ENCODE measurements at places on chromosomes 2 and 18. TPM values are rescaled to one million over a fixed set of nuclear protein-coding genes. Genes with fewer than 3 reads are reported as not detected.

Gene TMEFF2
- polyA plus RNA-seq, result 33.3 TPM

Gene SOX11
- polyA plus RNA-seq, result 20.3 TPM

Gene RMND5A
- polyA plus RNA-seq, result 40.1 TPM

Gene TUBB8B
- polyA plus RNA-seq, result 0.44 TPM

Gene SPATA3
- polyA plus RNA-seq, result not detected

Gene TMEM150A
- 9.0 TPM for polyA plus RNA-seq

Gene RFTN2
- polyA plus RNA-seq, result 16.0 TPM

Gene TGFA
- polyA plus RNA-seq, result 0.52 TPM

Gene ESPNL
- polyA plus RNA-seq, result not detected

Gene HJURP
- 31.1 TPM for polyA plus RNA-seq

Gene MRO
- 0.58 TPM for polyA plus RNA-seq

Gene MOGAT1
- not detected for polyA plus RNA-seq

Gene ALPG
- polyA plus RNA-seq, result not detected

Gene KIF1A
- 17.5 TPM for polyA plus RNA-seq

Gene HTR2B
- polyA plus RNA-seq, result not detected

Gene OLA1
- 284 TPM for polyA plus RNA-seq

Gene SLC40A1
- polyA plus RNA-seq, result 57.2 TPM

Gene ARMC9
- polyA plus RNA-seq, result 10.0 TPM

Gene RNF152
- 7.7 TPM for polyA plus RNA-seq

Gene ZNF396
- polyA plus RNA-seq, result not detected

Gene DNER
- polyA plus RNA-seq, result 2.1 TPM

Gene SNTG2
- polyA plus RNA-seq, result 0.49 TPM

Gene LRRC30
- 5.7 TPM for polyA plus RNA-seq

Gene ADGRF3
- 0.15 TPM for polyA plus RNA-seq

Gene SERPINB10
- polyA plus RNA-seq, result 0.26 TPM

Gene KANSL1L
- 19.3 TPM for polyA plus RNA-seq

Gene SGO2
- 10.5 TPM for polyA plus RNA-seq

Gene SLC23A3
- 0.53 TPM for polyA plus RNA-seq
